Activated T-cell treated with anti-CD3 and anti-CD28 coated beads for 4 hours (primary cell): ENCODE measurements at places on chromosomes 16 and 17.

DNA sequence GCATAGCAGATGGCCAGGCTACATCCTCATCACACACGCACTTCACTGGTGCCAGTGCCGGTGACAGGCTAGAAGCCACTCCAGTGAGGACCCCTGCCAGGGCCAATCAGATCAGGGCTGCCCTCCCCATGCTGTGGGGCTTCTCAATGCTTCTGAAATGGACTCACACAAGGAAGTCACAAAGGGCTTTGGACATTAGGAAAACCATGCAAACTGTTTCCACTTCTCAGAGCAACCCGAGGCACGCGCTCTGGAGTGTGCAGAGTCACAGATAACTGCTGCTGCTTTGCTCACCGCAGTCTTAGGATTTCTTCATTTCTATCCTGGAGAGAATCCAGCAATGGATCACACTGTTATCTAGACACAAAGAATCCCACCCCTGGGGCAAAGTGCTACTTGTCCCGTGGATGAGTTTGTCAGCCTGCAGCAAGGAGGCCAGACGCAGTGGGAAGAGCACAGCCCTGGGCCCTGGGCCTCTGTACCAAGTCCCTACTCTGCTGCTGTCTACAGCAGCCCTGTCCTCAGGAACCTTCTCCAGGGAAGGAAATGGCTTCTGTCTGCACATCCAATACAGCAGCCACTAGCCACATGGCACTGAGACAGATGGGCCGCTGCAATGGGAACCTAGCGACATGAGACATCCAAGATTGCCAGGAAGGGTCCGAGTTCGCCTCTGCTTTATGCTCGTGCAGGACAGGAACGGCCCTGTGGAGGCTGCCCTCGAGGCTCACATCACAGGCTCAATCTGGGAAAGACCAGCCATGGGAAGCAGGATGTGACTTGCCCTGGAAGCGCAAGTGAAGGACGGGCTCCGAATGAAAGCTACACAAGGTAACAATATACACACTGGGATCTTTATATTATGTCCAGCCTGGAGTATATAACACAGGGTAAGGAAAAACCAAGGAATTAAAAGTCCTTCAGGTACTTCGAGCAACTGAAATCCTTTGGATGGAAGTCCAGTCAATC, 169.3 kb downstream of the ZFHX3 start:
- no peak for DNase-seq

GRCh38 chr17:2852221-2852620, 56.0 kb downstream of the RAP1GAP2 start:
- no peak for DNase-seq

GRCh38 chr16:89089120-89089519, 4.5 kb upstream of the ACSF3 start:
- DNase-seq, result no peak

GRCh38 chr17:21843318-21843865, 151.1 kb downstream of the KCNJ18 start:
- DNase-seq, result no peak

DNA sequence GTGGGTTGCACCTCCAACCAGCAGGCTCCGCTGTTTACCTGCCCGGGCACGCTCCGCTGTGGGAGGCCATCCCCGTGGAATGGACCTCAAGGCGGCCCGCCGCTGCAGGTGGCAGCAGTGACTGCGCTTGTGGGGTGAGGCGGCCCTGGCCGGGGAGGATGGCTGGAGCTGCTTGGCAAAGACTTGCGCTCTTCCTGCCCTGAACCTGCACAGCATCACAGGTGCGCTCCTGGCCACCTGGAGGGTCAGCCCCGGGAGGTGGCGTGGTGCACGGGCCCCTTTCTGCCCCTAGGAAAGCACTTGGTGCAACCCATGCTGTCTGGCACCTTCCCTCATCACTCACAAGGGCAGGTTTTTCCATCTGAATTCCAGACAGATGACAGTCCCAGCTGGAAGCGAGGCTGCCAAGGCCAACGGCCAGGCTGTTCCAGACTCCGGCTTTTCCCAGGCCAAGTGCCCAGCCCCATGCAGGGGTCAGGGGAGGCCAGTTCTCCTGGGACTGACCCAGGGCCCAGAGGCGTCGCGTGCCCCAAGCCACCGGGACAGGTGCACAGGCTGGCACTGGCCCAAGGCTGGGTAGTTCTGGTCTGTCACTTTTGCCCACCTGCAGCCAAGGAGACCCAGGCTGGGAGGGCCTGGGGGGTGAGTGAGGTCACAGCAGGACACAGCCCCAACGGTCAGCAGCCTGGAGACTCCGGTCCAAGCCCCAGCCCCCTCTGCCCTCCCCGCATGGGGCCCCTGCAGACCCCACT, 13.3 kb downstream of the UTS2R start:
- no peak for DNase-seq

- DNase-seq, result no peak
Observed at GRCh38 chr16:84487358-84487757, 17.1 kb downstream of the MEAK7 start.

DNA sequence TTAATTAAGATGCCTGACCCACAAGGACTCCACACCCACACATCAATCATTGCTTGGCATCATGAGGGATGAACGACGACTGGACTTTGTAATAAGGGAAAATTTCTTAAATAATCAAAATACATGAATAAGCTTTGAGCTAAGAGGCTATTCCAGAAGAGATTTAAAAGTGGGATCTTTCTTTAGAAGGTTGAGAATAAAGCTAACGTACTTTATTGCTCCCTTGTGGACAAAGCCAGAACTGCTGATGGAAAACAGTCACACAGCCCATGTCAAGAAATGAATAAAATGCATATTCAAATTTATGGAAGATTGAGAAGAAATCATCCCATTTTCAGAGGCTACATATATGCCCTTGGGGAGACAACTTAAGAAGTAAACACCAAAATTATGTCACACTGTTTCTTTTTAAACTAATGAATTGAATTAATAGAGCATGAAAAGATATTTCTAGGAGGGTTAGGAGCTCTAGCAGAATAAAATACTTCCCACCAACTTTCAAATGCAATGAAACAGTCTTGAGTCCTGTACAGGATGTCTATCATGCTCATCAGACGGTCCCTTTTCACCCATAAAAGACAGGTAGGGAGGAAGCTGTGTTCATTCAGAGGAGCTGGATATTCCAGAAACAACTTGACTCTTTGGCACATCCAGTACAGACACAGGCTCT, 60.2 kb upstream of the PHOSPHO1 start:
- peak; percentile 14 for DNase-seq
